Colonic mucosa (tissue), 4 donors: ENCODE measurements at places on chromosomes 7 and 10. TPM values are rescaled to one million over a fixed set of nuclear protein-coding genes. Genes with fewer than 3 reads are reported as not detected.
A peak's percentile ranks its signal among the peaks of the same experiment; 100 is the strongest.

FBXO24 gene
- total RNA-seq: 1.8 TPM

PAPSS2 gene
- total RNA-seq: 279 TPM

TDRD1 gene
- total RNA-seq: 0.05 TPM

RRP12 gene
- 11.5 TPM for total RNA-seq

PEX1 gene
- 18.4 TPM for total RNA-seq

GATA3 gene
- total RNA-seq: 0.54 TPM

CALN1 gene
- not detected for total RNA-seq

OR2A12 gene
- not detected for total RNA-seq

PLXNA4 gene
- total RNA-seq: 0.15 TPM

- no peak overlapping the region for H3K4me3 ChIP-seq
- no peak for DNase-seq
Measured at GRCh38 chr7:52639126-52639525, 396.3 kb upstream of the POM121L12 start.

DNA sequence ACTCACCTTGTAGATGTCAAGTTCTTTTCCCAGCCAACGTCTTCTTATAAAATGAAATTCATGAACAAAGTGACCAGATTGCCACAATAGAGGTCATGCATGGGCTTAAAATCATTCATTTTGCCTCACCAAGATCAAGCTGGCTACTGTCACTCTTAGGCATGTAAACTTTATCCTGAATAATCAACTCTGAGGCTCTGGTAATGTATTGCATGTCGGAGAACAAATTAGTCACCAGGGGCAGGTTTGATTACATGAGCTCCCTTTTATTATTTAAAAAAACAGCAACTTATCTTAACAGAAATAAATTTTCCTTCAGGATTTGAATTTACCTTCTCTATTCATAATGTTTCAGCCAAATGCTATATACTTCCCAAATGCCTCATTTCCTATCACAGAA lies 112.9 kb upstream of the SP4 start:
- H3K27me3 ChIP-seq: no peaks in the 10 kb centered on the region
- no peaks in the 10 kb centered on the region for H3K4me1 ChIP-seq
- H3K27ac ChIP-seq: no peak overlapping the region
- H3K4me3 ChIP-seq: no peak overlapping the region
- DNase-seq: no peak
- no peaks in the 10 kb centered on the region for H3K36me3 ChIP-seq

GRCh38 chr7:124843336-124843735 lies 77.7 kb upstream of the GPR37 start:
- no peak overlapping the region for H3K27ac ChIP-seq
- no peaks in the 10 kb centered on the region for H3K4me1 ChIP-seq
- DNase-seq: no peak
- H3K27me3 ChIP-seq: no peaks in the 10 kb centered on the region
- H3K36me3 ChIP-seq: no peaks in the 10 kb centered on the region

GRCh38 chr10:61662794-61663259 lies at the start of gene CABCOCO1:
Gene CABCOCO1 (plus strand): TSS chr10:61662929. CDS start chr10:61662973, 44 bp downstream.
- H3K4me1 ChIP-seq: no peaks in the 10 kb centered on the region
- peak within 1 kb of the TSS; percentile 48 for H3K4me3 ChIP-seq
- peak within 1 kb of the TSS; percentile 9 for H3K27ac ChIP-seq
- peak; percentile 63 for DNase-seq
- H3K27me3 ChIP-seq: no peaks in the 10 kb centered on the region

DNA sequence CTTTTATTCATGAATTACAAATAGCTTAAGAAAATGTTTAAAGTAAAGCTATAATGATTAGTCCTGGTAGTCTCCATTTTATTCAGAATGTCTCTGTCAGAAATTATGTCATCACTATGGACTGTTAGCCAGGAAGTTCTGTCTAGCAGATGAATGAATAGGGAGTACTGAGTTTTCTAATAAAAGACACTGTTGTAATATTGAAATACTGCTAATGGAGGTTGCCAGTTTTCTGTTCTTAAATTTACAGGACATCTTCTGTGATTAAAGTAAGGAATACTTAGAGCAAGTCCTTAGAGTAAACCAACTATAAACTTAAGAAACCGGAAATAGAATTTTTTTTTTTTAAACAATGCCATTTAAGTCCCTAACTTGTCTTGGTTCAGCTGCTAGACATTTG lies 309.8 kb downstream of the ADK start:
- H3K4me1 ChIP-seq: no peaks in the 10 kb centered on the region
- H3K27me3 ChIP-seq: no peaks in the 10 kb centered on the region
- no peak overlapping the region for H3K4me3 ChIP-seq

GRCh38 chr10:63724922-63725321 lies 203.7 kb downstream of the REEP3 start:
- H3K4me1 ChIP-seq: peaks cover 6% of the 10 kb centered on the region
- no peak overlapping the region for H3K4me3 ChIP-seq
- H3K27me3 ChIP-seq: no peaks in the 10 kb centered on the region
- H3K36me3 ChIP-seq: no peaks in the 10 kb centered on the region
- no peak overlapping the region for H3K27ac ChIP-seq

DNA sequence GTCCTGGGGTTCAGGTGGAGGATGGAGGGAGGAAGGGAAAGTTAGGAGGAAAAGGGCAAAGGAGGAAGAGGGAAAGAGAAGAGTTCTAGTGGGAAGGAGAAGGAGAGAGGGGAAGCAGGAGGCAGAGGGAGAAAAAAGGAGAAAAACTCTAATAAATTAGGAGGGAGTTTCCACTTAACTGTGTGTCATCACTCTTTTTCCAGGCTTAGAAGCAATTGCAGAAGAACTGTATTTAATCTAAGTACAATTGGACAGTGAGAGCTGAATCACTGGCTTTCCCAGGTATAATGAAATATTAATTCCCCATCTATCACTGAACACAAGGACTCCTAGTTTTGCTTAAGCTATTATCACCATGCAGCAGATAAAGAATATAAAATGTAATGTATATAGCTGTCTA lies 76.8 kb downstream of the CREB3L2 start:
- no peak overlapping the region for H3K27ac ChIP-seq
- no peaks in the 10 kb centered on the region for H3K4me1 ChIP-seq

GRCh38 chr7:155796381-155797261 lies 15.6 kb downstream of the SHH start:
- no peaks in the 10 kb centered on the region for H3K4me1 ChIP-seq
- H3K4me3 ChIP-seq: no peak overlapping the region
- H3K36me3 ChIP-seq: no peaks in the 10 kb centered on the region
- H3K27ac ChIP-seq: no peak overlapping the region
- DNase-seq: peak; percentile 63

DNA sequence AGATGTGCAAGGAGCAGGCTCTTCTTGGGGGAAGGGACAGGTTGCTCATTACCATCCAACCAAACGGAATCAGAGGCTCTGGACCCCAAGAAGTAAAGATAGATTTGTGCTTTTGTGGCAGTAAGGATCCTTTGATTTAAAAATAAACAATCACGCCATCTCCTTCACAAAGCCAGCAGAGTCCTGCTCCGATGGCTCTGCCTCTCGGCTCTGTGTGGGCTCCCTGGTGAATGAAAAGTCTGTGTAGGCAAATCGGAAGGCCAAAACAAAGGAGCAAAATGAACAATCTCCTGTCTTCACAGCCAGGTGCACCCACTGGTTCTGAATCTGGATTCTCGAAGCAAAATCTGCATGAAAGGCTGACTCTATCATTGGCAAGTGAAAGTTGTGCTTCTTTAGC lies 3.8 kb downstream of the PTPRN2 start:
- H3K27ac ChIP-seq: no peak overlapping the region
- peaks cover 9% of the 10 kb centered on the region for H3K27me3 ChIP-seq
- no peak for DNase-seq
- no peak overlapping the region for H3K4me3 ChIP-seq

DNA sequence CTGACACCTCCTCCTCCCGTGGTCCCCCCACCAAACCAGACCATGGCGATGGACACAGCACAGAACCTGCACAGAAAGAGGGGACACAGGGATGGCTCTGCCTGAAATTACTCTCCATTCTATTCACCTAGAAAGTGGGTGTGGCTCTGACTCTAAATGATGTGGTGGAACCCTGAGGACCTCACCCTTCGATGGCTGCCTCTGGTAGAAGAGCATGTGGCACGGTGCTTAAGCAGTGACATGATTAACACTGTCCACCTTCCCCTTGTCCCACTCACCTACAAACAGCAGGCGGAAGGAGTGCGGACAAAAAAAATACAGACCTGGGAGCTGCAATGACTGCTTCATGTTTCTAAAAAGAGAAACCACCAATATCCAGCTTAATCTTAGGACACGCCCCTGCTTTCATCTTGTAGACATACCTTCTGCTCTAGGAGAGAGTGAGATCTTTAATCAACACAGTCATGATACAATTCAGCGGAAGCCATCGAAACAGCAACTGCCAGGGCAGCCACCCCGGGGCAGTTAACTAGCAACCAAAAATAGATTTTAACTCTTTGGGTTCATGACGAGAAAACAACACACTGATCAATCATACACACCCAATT lies 11.4 kb downstream of the JCAD start:
- H3K36me3 ChIP-seq: no peaks in the 10 kb centered on the region
- no peaks in the 10 kb centered on the region for H3K4me1 ChIP-seq
- no peak overlapping the region for H3K27ac ChIP-seq
- H3K4me3 ChIP-seq: no peak overlapping the region
- no peaks in the 10 kb centered on the region for H3K27me3 ChIP-seq
- DNase-seq: no peak

DNA sequence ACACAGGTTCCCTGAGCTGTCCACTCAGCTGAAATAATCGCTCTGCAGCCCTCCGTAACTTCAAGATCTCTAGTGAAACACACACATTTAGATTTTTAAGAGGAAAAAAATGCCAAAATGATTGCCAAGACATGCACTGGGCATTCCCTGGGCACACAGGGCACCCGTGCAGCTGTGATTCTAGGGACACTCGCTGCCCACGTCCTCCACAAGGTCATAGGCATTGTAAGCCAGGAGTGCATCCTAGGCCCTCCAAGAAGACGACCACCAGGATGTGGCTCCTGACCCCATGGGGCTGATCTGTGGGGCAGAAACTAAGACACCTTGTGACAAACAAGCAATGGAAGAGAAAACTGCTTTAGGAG lies 563.3 kb downstream of the PTPRN2 start:
- H3K36me3 ChIP-seq: no peaks in the 10 kb centered on the region
- H3K27ac ChIP-seq: no peak overlapping the region
- DNase-seq: no peak
- H3K4me3 ChIP-seq: no peak overlapping the region
- no peaks in the 10 kb centered on the region for H3K27me3 ChIP-seq

DNA sequence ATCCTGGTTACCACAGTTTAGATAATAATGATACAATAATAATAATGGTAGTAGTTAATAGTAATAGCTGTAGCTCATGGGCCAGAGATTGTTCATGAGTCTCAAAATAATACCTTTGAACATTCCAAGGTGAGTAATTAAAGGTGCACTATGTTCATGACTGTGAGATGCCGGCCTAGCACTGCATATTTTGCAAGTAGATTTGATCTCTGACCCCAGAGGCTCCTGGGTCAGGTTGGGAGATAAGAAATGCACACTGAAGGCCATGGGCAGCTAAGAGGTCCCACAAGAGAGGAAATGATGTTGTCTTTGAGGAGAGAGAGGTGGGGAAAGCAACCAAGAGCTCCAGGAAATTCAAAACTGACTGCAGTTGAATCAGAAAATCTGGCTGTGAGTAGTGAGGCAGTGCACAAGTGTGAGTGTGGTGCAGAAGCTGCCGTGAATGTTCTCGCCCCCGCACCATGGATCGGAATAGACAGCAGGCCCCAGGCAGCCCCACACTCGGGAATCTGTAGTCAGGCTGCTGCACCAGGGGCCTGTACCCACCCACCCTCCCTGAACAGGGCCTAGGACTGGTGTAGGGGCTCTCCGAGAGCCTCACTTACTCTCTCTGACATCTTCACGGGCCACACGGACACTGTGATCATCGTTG lies 11.9 kb downstream of the CPXM2 start:
- no peak overlapping the region for H3K27ac ChIP-seq
- H3K4me3 ChIP-seq: no peak overlapping the region
- no peak for DNase-seq
- no peaks in the 10 kb centered on the region for H3K27me3 ChIP-seq
- H3K4me1 ChIP-seq: no peaks in the 10 kb centered on the region

- H3K27me3 ChIP-seq: no peaks in the 10 kb centered on the region
- H3K4me1 ChIP-seq: no peaks in the 10 kb centered on the region
- no peaks in the 10 kb centered on the region for H3K36me3 ChIP-seq
- no peak overlapping the region for H3K4me3 ChIP-seq
Measured at GRCh38 chr7:11376529-11376928, 402.9 kb downstream of the PHF14 start.

DNA sequence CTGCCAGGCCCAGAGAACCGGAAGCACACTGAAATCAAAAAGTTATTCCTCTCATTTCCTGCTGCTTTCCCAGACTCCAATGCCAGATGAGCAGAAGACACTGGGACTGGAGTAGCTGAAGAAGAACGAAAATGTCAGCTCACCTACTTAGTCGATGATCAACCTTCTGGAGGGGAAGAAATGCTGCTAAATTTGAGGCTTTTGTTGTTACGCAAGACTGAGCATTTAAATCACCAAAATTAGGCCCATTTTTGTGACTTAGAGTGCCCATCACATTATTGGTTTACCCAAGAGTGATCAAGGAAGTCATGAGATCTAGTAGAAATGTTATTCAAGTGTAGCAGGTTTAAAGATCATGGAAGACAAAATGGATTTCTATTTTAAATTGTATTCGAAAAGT lies 182.1 kb upstream of the PLXDC2 start:
- DNase-seq: no peak
- H3K27ac ChIP-seq: no peak overlapping the region
- no peaks in the 10 kb centered on the region for H3K27me3 ChIP-seq
- H3K4me1 ChIP-seq: no peaks in the 10 kb centered on the region
- no peak overlapping the region for H3K4me3 ChIP-seq

- no peak overlapping the region for H3K27ac ChIP-seq
- no peaks in the 10 kb centered on the region for H3K27me3 ChIP-seq
- no peak overlapping the region for H3K4me3 ChIP-seq
- no peaks in the 10 kb centered on the region for H3K36me3 ChIP-seq
- H3K4me1 ChIP-seq: no peaks in the 10 kb centered on the region
- DNase-seq: no peak
Measured at GRCh38 chr7:44162785-44163395, 21.8 kb upstream of the MYL7 start.

- no peak overlapping the region for H3K4me3 ChIP-seq
- peaks cover 7% of the 10 kb centered on the region for H3K4me1 ChIP-seq
- no peaks in the 10 kb centered on the region for H3K27me3 ChIP-seq
- H3K27ac ChIP-seq: no peak overlapping the region
- no peaks in the 10 kb centered on the region for H3K36me3 ChIP-seq
Measured at GRCh38 chr7:299169-299568, 9.2 kb downstream of the FOXL3 start.

DNA sequence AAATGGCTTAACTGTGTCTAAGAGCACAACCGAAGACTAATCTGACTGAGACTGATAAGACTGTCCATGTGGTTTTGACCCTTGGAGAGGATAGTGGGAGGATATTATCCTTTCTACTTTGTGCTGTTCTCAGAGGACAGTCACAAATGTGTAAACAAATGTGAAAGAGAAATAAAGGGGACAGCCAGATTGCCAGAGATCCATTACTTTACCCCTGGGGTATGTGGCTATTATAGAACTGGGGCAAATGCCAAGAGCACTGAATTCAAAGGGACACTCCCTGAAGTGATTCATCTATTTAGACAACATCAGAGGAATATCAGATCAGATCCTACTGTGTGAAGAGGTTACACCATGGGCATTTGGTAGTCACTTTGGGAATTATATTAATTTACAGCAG lies 154.7 kb downstream of the RNLS start:
- H3K4me3 ChIP-seq: no peak overlapping the region
- H3K27ac ChIP-seq: no peak overlapping the region
- H3K4me1 ChIP-seq: no peaks in the 10 kb centered on the region
- no peak for DNase-seq
- H3K36me3 ChIP-seq: no peaks in the 10 kb centered on the region

GRCh38 chr10:119597405-119598186 lies 832 bp upstream of the TIAL1 start:
- no peaks in the 10 kb centered on the region for H3K36me3 ChIP-seq
- H3K27ac ChIP-seq: peak overlapping the region; percentile 100
- H3K27me3 ChIP-seq: no peaks in the 10 kb centered on the region
- peak overlapping the region; percentile 95 for H3K4me3 ChIP-seq
